NCI-H748 treated with DMSO at 0.1 percent for 48 hours (cell line): ENCODE measurements at places on chromosomes 4 and X.

GRCh38 chr4:182554736-182555135 lies 311.5 kb downstream of the TENM3 start:
- DNase-seq, result no peak

DNA sequence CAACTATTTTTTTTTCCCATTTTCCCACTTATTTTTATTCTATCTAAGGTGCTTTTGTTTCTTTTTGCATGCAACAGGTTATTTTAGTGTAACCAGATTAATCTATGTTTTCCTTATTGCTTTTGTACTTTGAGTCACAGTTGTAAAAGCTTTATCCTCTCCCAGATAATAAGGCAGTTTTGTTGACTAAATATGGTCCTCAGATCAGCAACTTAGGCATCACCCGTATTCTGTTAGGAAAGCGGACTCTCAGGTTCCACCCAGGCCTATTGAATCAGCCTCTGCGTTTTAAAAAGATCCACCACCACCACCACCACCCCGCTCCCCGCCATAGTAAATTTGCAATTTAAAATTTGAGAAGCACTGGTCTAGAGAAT lies 58.6 kb upstream of the USP9X start:
- no peak for DNase-seq

DNA sequence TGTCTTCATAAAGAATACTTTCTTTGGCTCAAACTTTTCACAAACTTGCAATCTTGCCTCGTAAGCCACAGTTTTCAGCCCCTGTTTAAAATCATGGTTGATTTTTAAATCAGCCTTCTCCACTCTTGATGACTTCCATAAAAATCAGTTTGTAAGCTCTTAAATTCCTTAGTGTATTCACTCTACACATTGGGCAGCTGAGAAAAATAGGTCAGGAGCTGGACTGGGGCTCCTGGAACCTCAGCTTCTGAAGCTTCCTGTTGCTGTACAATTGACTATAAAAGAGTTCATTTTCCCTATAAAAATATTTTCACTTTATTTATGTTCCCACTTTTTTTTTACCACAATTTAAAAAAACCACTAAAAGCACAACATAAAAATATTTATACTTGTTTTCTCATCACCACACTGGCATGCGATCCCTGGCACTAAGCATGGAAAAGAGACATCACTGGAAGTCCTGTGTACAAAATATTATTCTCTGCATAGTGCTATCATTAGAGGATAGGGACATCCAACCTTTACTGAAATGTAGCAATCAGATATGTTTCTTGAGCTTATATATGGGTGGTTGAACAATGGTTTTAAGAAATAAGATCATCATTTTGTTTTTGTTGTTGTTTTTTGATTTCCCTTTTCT lies 345.7 kb downstream of the FBXO8 start:
- no peak for DNase-seq

DNA sequence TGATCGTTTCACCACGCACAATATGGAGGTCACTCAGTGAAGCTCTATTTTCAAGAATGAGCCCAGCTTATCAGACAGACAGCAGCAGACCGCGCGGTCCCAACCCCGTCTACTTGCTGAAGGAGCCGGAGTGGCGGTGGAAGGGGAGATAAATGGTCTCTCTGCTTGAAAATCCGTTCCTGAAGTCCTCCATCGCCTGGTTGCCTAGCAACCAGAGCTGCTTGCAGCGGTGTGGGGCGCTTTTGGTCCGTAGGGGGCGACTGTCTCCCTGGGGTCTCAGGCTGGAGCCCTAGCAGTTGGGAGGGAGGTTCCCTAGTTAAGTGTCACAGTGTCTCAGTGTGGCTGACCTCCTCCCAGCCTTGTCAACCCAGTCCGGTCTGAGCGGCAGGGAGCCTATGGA lies 8.3 kb upstream of the DLG3 start:
- no peak for DNase-seq

- no peak for DNase-seq
These were observed 8.3 kb upstream of the PDE6B start for GRCh38 chr4:616911-617643.

- no peak for DNase-seq
These were observed 2.4 kb downstream of the IL1RAPL2 start for GRCh38 chrX:104568304-104568915.

DNA sequence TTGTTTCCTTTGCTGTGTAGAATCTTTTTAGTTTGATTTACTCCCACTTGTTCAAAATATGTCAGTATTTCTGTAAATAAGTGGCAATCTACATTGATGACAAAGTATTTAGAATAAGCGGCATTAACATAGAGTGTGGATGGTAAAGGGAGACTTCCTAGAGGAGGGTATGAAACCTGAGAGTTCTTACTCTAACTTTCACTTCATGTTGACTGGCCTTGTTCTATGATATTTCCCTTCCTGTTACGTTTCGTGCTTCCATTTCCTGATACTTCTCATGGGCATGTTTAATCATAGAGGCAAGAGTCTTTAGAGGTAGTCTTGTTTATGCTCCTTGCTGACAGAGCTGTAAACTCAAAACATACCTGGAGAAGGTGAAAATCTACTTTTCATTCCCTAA lies 408.9 kb downstream of the GLUD2 start:
- no peak for DNase-seq

GRCh38 chr4:102824398-102824797 lies 3.0 kb downstream of the UBE2D3 start:
- DNase-seq, result no peak

- DNase-seq, result no peak
These were observed 486.5 kb downstream of the GRXCR1 start for GRCh38 chr4:43379016-43379415.

DNA sequence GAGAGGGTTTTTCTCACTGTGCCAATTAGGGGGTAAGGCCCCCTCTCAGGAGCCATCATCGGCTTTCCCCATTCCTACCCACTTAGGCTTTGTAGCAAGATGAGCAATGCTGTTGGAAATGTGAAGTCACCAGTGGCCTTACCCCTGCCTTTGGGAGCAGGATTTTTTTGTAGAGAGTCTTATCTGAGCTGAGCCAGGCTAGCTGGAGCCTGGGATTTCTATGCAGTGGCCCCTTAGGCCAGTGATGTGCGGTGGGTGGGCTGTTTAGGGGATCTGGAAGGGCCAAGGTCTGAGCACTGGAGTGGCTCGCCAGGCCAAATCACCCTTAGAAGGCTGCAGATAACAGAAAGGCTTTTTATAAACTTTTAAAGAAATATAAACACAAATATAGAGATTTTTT lies 4.2 kb downstream of the CXorf65 start:
- no peak for DNase-seq

GRCh38 chrX:24245202-24245601 lies 68.7 kb downstream of the SUPT20HL2 start:
- DNase-seq, result no peak

DNA sequence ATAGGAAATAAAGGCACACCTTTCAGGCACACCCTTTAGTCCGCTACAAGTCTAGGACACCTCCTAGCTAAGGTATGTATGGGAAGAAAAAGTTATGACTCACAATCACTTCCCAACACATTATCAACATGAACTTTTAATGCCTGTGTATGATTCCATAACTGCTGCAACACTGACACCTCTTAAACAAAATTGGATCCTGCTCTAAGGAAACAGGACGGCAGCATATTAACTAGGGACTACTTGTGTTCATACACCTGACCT lies 2.4 kb upstream of the PPP3CA start:
- DNase-seq, result no peak

DNA sequence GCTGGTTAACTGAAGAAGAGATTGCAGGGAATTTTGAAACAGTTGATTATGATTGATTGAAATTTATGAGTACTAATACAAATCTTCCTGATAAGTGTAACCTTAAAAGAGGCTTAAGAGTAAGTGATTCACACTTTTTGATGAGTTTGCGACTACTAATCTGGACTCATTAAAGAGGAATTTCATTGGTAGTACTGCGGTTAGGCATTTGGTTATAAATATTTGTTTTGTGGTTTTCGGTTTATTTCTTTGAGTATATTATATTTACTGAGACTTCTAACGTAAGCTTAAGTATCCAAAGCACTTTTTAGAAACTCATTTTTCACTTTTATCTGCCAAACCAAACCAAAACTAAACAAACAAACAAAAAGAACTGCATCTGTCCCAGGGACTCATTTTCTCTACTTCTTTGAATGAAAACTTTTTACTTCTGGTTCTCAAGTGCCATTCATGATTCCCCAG lies 20.7 kb downstream of the SLIT2 start:
- no peak for DNase-seq

DNA sequence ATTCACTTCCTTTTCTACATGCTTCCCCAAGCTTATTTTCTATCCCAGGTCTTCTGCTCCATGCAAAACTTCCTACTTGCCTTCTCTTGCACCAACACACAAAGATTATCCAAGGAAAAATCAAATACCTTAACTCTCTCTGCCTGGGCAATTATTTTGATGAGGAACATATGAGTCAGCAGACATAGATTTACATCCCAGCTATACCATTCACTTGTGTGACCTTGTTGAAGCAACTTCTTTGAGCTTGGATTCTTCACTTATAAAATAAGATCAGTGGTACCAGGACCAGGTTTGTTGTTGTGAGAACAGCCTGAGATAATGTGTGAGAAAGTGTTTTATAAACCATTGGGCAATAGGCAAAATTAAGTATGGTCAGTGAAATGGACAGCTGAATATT lies 39.1 kb upstream of the TMEM192 start:
- DNase-seq, result no peak

DNA sequence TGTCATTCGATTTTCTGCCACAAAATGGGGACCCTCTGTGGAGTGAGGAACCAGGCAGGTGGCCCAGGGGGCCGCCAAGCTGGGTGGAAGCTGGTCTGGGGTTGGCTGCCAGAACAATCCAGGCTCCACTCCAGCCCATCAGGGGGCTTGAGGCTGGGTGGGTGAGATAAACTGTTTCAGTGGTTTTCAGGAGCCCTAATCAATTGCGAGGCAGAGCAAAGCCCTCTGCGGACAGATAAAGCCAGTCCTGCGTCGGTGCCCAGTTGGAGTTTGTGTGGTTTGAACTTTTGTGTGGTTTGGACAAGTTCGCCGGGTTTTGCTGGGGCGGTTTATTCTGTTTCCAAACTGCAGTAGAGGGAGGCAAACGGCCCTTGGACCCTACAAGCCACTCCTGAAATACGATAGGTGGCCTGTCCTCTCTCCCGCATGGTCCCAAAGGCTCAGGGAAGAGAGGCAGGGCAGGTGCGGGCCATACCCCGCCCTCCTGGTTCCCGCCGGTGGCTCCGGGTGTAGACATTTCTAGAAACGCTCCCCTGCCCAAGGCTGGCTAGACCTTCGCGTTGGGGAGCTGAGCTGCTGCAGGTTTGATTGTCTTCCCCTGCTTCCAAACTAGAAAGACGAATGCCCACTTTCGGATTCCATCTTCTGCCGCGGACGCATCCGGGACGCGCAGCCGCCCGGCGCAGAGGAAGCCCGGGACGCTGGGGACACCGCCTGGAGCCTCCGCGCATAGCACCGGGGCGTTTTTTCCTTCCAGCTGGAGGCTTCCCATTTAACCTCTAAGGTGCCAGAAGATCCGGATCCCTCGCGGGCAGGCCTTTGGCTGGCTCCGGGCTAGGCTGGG lies 169.0 kb upstream of the BCOR start:
- DNase-seq, result no peak

DNA sequence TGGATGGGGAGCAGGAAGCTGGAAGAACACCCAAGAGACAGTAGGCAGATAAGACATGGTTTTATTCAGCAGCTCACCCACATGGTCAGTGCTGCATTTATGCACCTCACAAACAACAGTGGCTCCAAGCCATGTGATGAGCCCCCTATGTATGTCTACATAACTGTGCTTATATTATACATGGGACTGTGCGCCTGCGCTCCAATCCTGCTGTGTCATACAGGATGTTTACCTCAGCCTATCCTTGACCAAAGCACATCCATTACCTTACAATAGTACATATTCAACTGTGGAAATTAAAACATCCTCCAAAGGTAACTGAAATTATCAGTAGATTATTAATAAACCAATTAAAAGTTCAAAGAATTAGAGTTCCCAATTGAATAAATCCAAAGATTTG lies 44.1 kb upstream of the SGMS2 start:
- DNase-seq, result no peak

DNA sequence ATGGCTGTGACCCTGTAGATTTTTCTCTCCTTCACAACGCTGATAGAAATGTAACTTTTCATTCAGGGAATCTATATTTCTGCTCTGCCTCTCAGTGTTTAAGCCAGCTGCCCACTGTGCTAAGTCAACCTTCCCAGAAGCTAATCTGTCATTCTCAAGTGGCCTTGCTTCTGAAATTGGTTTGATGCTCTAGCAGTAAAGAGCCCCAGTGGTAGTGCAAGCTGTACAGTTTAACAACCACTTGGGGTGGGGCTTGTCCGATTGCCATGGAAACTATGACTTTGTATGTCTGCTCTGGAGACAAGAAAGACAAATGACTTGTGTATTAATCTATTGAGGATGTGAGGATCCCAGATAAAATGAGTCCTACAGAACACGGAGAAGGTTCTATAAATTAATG lies 620.9 kb upstream of the GALNT7 start:
- peak; percentile 76 for DNase-seq

DNA sequence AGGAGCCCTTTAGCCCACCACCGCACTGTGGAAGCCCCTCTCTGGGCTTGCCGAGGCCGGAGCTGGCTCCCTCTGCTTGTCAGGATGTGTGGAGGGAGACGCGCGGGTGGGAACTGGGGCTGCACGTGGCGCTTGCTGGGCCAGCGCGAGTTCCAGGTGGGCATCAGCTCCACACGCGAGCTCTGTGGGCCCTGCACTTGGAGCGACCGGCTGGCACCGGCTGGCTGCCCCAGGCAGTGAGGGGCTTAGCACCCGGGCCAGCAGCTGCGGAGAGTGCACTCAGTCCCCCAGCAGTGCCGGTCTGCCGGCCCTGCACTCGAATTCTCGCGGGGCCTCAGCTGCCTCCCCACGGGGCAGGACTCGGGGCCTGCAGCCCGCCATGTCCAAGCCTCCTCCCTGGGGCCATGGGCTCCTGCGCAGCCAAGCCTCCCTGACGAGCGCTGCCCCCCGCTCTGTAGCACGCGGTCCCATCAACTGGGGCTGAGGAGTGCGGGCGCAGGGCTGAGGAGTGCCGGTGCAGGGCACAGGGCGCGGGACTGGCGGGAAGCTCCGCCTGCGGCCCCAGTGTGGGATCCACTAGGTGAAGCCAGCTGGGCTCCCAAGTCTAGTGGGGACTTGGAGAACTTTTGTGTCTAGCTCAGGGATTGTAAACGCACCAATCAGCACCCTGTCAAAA lies 93.6 kb downstream of the DTHD1 start:
- DNase-seq, result no peak
